Astrocyte of the cerebellum (primary cell): ENCODE measurements at places on chromosomes 5 and 9.

DNA sequence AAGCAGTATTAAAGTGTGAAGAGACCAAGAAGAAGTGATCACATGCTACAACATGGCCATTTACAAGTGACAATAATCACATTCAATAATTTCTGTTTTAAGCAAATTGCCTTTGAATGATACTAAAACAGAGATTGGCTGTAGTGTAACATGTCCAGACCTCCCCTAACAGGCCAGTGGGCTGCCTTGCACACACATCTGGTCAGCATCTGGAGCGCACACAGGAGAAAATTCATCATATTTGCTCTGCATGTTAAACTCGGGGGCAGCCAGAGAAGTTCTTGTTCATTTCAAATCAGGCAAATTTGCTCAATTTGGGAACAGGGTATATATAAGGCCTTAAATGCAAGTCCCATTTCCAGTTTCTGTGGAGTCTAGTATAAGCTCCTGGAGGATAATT is 111.1 kb upstream of the FBXL7 start:
- no peak for DNase-seq

DNA sequence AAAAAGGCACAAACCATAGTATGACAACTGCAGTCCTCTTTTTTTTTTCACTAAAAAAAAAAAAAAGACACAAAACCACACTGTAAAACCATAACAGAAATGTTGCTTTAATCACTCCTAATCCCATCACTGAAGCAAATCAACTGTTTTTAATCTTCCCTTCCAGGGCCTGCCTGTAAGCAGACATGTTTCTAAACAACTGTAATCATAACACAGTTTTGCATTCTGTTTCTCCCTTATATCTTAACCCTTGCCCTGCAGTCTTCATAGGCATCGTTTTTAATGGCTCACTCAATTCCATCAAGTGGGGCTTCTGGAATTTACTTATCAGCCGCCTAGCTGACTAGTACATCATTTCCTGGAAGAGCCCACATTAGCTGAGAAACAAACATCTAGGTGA is 111.0 kb upstream of the SLC25A48 start:
- DNase-seq = no peak

GRCh38 chr5:35502206-35502605 is 115.5 kb upstream of the SPEF2 start:
- no peak for DNase-seq

GRCh38 chr5:115330830-115331229 is 34.4 kb upstream of the CCDC112 start:
- no peak for DNase-seq

GRCh38 chr9:133606708-133607025 is 2.5 kb downstream of the FAM163B start:
- no peak for DNase-seq

DNA sequence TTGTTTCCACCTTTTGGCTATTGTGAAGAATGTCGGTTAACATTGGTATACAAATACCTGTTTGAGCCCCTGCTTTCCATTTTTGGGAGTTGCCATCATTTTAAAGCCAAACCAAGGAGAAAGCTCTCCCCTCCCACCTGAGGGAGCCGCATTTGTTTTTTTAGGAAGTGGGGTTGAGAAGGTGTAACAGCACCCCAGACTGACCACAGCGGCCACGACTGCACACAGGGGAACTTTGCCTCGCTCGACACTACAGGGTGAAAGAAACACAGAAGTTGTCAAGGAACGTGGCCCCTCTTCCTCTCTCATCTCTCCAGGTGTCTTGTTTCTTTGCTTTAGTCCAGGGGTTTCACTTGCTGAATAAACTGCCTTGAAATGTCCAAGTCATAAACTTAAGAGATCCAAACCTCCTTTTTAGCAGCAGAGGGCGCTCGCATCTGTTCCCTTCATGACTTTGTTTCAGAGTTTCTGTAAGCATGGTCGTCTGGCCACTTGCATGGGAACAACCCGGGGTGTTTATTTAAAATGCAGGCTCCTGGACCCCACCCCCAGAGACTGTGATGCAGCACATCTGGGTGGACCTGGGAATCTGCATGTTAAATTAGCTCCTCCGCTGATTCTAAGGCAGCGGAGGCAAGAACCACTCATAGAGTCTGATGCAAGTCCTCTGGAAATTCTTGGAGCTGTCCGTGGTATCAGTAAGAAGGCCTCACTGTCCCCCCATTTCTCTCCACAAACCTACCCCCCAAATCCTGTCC is 2.1 kb upstream of the TTLL11 start:
- DNase-seq = peak; percentile 41

DNA sequence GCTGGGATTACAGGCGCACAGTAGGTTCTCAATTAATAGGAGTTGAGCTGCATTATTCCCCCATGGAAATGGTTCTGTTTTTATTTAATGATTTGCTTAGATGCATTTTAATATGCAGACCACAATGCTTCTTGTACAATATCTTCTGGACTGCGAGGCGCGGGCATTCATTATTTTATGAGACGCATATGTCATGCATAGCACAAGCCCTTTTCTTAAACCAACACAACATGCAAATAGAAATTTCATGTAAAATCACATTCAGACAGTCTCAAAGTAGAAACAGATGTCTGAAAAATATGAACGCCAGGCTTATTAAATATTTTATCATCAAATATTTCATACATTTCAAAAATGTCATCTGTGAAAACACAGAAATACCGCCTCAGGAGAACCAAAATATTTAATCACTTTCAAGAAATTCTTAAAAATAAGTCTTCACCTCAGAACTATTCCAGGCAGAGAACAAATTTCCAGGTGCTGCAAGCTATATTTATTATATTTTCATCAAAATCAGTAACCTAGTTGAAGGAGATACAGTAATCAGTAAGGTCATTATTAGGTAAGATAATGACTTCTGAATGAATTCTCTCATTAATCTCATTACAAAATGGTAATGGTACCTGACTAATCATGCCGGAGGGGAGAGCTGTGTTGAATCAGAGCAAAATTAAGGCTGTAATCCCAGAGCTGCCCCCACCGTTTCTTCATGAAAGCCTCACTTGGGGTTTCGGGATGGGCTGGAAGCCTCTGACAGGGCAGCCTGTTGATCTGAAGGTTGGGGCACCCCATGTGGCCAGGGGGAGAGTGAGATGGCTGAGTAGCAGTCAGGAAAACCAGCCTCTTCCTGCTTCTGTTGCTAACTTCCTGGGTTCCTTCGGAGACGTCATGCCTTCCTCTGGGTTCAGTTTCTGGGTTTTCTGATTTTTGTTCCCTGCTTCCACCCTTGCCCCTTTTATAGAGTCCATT is 133.9 kb upstream of the ZNF618 start:
- DNase-seq = no peak

DNA sequence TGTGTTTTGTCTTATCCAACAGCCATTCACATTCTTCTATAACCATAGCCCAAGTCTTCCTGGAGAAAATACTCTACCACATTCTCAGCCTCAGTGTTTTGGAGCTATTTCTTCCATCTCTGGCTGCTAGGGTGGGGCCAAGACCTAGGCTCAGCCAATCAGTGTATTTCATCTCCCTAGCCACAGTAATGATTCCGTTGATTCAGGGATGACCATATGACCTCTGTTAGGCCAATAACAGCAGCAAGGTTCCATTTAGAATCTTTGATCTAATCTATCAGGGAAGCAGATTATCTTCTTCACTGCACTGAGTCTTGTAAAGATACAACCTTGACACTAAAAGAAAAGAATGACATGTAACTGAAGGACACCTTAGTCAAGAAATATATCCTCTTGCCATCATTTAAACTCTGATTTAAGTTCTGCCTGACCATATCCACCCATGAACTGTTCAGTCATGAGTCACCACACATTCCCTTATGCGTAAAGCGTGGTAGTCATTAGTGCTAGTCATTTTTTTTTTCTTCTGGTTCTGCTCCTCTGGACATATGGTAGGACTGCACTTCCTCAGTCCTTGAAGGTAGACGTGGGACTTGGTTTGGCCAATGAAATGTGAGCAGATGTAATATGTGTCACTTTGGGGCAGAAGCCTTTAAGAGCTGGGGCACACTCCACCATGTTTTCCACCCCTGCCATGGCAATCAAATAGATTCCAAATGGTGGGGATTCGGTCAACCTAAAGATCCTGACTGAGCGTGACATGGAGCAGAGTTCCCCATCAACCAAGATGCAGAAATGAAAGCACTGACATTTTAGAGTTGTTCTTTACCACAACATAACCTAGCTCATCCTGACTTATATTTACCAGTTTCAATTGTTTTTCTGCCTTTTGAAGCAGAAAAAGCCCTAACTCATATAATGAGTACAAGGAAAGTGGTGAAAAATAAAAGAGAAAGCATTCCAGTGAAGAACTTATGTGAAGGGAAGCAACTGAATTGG is 12.7 kb upstream of the PRELID2 start:
- DNase-seq = no peak

- DNase-seq = no peak
These were observed 71.4 kb downstream of the SEMA4D start for GRCh38 chr9:89426384-89426961.

- DNase-seq = peak; percentile 28
These were observed 315.7 kb downstream of the MCTP1 start for GRCh38 chr5:94969174-94969573.

DNA sequence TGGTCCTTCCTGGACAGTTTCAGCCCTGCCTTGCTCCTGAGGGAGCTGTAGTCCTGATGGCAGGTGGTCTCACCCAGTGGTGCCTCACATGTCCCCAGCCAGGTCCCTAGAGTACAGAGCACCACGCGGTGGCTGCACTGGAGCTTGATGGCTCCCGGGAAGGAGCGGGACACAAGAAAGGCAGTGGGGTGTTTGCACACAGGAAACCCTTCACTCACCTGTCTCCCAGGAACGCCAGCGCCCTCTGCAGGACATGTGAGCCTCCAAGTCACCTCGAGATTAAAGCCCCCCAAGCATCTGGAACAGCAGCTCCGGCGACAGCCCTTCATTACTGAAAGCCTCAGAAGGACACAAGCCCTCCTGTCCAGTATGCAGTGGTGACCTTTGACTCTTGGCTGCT is 19.9 kb upstream of the TMEM250 start:
- no peak for DNase-seq

GRCh38 chr5:130279386-130279785 is 375.1 kb downstream of the CHSY3 start:
- DNase-seq = no peak

- no peak for DNase-seq
These were observed 16.6 kb downstream of the WWC1 start for GRCh38 chr5:168307925-168308584.

DNA sequence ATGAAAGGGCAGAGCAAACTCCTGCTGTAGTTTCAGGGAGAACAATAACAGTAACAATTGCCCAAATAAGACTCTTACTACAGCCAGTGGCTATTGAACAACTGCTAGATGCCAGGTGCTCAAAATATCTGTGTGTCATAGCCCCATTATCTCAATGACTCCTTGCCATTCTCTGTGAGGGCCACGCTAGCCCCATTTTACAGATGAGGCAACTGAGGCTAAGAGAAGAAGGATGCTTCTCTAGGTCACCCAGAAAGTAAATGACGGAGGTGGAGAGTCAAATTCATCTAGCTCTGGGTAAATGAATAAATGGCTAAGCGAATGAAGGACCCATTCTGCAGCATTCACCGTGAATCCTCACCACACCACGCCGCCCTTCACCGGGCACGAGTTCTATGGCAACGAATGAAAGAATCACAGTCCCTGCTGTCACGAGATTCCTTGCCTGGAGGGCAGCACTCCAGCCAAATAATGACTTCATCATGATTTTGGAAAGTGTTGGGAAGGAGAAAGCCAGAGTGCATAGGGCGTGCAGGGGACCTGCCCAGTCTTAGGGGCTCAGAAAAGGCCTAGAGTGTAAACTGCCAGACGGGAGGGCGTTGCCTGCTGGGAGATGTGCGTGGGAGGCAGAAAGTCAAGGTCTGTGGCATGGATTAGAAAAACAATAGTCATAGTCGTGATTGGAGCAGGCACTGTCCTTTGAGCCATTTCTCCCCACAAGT is 147.2 kb downstream of the C9orf50 start:
- no peak for DNase-seq

- DNase-seq = peak; percentile 16
These were observed 1920.3 kb upstream of the WWC1 start for GRCh38 chr5:166370928-166371690.

GRCh38 chr5:1006656-1007071 is 1.9 kb upstream of the NKD2 start:
- no peak for DNase-seq

DNA sequence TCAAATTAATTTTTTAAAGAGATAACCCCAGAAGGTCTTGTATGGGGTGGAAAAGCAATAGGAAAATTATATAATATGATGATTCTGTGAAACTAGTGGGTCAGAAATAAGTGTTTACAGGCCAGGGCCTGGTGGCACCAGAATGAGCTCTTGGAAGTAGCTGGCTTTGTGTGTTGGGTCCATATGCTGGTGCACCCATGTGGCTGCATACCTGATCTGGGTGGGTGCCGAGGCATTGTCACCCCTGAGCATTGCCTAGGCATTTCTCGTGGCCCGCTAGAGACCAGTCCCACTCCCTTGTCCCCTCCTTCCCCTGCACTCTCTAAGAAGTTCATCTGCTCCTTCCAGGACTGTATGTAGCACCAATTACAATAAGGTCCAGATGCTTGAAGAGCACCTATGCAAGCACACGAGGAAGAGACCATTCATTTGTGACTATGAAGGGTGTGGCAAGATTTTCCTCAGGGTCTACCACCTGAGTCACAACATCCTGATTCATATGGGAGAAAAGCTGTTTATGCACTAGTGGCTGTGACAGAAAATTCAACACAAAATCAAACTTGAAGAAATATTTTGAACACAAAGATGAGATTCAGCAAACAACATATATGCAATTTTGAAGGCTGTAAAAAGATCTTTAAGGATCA is 19.8 kb upstream of the IL33 start:
- DNase-seq = no peak

GRCh38 chr5:157469687-157470086 is 9.7 kb downstream of the NIPAL4 start:
- no peak for DNase-seq

DNA sequence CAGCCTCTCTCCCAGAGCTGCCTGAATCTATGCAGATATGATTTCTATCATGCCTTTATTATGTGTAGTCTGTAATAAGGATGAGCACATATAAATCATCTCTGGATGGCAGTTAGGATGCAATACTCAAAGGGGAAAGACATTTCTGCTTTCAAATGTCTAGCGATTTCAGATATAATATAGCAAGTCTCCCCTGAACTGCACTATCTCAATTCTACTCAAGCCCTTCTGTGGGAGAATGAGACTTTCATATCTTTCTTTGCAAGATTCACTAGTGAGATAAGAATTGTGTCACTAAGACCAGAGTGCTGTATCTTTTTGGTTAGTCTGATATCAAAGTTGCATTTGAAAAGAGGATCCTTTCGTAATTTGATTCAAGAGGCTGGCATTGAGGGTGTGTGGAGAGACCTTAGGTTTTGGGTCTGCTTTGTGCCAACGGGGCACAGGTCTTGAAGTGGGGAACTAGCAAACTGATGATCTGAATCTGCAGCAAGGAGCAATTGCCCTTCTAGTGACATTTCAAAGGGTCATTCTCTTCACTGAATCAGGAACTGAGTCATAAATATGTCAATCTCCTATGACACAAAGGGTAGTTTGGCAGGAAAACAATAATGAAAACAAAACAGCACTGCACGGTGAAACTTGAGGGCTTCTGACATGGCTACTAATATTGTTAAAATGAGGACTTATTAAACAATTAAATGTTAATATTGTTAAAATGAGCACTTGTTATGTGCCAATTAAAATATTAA is 305.5 kb upstream of the CLINT1 start:
- no peak for DNase-seq

GRCh38 chr5:174719793-174720611 is 4.4 kb upstream of the MSX2 start:
- DNase-seq = no peak

GRCh38 chr5:16431490-16431889 is 34.1 kb downstream of the ZNF622 start:
- DNase-seq = no peak

GRCh38 chr9:77422969-77423368 is 225.2 kb downstream of the GNA14 start:
- no peak for DNase-seq
